Dermis microvascular lymphatic vessel endothelial cell (primary cell): ENCODE measurements at places on chromosomes 11 and 22.

DNA sequence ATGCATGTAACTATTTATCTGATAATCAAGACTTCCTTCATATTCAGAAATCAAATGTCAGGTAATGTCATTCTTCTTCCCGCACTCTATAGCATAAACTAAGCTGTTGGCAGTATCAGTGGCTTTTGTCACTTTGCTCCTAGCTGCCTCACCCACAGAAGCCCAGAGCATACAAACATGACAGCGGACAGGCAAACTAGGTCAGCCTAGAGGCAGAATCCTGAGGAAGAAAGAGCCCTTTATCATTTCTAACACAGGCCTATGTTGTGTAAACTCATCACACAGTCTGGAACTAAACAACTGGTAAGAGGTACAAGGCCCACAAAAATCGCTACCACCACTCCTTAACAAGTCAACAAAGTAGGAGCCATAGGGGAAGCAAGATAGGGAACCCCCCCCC is 21.0 kb downstream of the GUCY1A2 start:
- DNase-seq, result no peak

- no peak for DNase-seq
Observed at GRCh38 chr11:104699981-104700380, 198.3 kb downstream of the CASP12 start.

DNA sequence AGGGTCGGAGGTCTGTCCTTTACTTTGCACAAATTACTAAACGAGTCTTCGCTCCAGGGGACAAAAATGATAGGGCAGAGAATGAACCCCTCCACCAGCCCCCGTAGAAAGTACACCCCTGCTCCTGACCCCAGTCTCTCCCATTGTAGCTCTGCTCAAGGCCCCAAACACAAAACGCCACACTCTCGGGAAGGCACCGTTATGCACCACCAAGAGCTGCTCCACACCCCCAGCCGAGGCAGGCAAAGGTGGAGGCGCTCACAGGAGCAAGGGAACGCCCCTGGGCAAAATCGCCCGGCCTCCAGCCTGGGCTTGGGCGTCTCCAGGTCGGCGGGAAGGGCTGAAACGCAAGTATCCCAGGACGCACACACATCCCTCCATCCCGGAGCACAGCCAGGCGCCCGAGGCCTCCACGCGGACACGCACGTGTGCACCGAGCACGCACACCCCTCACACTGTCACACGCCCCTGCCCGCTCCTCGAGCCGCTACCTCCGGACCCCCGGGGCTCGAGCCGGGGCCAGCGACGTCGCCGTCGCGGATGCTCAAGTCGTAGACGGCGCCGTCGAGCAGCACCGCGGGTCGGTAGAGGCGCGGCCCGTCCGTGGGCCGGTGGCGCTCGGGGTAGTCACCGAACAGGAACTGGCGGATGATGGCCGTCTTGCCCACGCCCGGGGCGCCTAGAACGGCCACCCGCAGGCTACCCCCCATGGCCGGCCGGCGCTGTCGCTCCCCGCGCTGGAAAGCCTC is 786 bp downstream of the RASL10A start:
- no peak for DNase-seq

DNA sequence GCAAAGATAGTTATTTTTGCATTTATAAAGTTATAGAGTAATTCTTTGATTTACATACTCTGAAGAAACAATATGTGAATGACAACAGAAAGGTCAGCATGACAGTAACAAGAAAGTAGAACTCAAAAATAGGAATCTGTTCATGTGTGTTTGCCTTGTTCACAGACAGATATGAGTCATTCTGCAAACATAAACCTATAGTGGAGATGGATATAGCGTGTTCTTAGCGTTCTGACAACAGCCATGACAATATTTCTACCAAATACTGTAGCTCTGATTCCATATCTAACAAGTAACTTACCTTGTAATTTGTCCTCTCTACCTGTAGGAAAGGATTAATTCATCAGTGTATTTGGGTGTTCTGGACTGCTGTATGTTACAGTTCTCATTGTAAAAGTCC is 208.5 kb upstream of the MTMR2 start:
- no peak for DNase-seq

DNA sequence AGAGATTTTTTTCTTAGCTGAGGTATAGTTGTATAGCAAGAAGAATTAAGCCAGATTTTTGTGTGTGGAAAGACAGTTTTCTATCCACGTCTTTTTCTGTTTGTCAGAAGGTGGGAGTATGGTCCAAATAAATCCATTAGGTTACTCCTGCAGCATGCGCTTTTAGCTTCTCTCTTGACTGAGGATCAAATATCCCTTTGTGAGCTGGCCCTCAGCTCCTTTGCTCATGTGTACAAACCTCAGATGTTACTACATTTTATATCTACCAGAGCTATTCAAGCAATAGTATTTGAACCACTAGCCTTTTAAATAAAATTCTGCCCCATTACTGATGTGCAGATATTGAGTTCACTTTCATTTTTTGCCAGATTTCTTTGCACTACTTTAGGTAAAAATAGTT is 8.8 kb upstream of the SIDT2 start:
- no peak for DNase-seq

DNA sequence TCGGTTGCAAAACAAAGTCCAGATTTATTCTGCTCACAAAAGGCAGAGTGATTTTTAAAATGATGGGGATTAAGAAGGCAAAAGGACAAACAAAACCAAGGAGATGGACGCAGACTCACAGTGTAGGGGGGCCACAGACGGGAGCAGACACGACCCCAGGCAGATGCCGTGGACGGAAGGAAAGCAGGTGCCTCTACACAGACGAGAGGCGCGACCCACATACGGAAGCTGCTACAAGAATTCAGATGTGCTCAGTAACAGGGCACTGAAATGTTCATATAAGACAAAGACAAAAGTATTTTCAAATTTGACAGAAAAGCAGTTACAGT is 148.9 kb downstream of the BRD1 start:
- no peak for DNase-seq

- no peak for DNase-seq
Observed at GRCh38 chr22:50361688-50362087, 18.6 kb downstream of the PPP6R2 start.

- peak; percentile 44 for DNase-seq
Observed at GRCh38 chr11:118530180-118530682, 761 bp upstream of the TMEM25 start.

GRCh38 chr22:35561796-35562526 is 21.3 kb downstream of the RASD2 start:
- no peak for DNase-seq

DNA sequence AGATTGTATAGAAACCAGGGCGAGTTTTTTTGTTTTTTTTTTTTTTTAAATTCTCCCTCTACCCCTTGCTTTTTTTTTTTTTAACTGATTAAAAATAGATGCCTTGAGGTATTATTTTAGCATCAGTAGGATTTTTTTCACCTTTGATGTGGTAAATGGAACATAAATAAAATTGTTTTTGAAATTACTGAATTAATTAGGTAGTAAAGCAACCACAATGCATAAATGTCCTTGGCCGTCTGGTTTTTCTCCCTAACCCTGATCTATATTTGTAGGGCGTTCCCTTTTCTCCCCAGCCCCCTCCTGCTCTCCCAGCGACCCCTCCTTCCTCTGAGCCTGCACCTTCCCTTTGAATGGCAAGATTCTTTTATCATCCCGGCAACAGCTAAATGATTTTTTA is 107.8 kb downstream of the ZBTB16 start:
- DNase-seq, result no peak

- DNase-seq, result no peak
Observed at GRCh38 chr11:104798789-104799188, 99.5 kb downstream of the CASP12 start.

DNA sequence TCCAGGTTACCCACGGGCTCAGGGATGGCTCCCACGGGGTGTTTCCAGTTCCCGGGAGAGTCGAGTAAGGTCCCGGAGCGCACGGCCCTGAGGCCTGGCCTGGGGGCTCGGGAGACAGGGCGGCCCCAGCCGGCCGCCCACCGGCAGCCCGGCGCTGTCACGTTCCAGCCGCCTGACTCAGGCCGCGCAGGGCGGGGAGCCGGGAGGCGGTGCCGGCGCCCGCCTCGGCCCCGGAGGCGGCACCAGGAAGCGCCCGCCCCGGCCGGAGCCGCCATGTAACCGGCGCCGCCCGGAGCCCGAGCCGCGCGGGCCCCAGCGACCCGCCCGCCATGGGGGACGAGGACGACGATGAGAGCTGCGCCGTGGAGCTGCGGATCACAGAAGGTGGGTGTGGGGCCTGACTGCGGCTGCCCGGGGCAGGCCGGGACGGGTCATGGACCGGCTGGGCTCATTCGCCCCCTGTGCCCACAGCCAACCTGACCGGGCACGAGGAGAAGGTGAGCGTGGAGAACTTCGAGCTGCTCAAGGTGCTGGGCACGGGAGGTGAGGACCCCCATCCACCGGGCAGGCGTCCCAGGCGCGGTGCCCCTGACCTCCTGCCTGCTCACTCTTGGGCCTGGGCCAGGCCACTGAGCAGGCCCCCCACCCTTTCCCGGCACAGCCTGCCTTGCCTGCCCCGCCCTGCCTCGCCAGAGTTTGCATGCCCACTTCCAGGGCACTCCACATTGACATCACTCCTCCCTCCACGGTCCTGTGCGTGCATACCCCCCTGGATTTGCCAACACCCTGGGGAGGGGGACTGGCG is at the start of gene RPS6KA4:
RPS6KA4 (plus strand) TSS at position 256 of the 805 bp plus-strand sequence; CDS start at position 330, 74 bp downstream.
- DNase-seq, result no peak

DNA sequence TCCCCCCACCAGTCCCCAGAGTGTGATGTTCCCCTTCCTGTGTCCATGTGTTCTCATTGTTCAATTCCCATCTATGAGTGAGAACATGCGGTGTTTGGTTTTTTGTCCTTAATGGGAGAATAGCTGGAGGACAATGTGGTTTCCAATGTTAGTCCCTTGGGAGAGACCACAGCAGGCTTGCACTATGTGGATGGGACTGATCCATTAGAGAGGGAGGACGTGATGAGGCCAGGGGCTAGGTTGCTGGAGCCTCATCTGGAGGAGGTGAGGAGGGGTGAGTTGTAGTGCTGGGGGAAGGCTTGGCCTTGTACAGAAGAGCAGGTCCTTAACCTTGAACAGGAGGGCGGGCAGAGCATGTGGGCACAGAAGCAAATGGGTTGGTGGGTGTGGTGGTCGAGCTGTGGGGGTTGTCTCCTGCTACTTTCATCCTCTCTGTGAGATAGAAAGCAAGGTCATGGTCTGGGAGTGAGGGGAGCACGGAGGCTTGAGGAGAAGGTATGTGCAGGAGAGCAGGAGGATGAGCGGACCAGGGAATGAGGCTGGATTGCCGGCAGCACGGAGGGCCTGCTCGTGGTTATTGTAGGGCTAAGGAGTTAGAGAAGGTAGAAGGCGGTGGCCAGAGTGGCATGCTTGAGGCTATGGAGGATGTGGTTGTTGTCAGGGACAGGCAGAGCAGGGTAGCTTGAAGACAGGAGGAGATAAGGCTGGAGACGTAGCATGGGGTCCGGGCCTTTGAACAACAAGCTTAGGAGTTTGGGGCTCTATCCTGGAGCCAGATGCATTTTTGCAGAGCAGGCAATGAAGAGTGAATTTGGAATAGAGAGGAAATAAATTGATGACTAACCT is 11.2 kb upstream of the SREBF2 start:
- DNase-seq, result no peak

- DNase-seq, result peak; percentile 29
Observed at GRCh38 chr11:30454111-30454510, 131.2 kb downstream of the ARL14EP start.

- DNase-seq, result no peak
Observed at GRCh38 chr11:28963187-28963586, 855.0 kb downstream of the METTL15 start.

- DNase-seq, result peak; percentile 97
Observed at GRCh38 chr22:42079319-42080251, at the start of gene SMDT1. Gene SMDT1 (plus strand): TSS chr22:42079700. CDS start chr22:42079769, 69 bp downstream.

DNA sequence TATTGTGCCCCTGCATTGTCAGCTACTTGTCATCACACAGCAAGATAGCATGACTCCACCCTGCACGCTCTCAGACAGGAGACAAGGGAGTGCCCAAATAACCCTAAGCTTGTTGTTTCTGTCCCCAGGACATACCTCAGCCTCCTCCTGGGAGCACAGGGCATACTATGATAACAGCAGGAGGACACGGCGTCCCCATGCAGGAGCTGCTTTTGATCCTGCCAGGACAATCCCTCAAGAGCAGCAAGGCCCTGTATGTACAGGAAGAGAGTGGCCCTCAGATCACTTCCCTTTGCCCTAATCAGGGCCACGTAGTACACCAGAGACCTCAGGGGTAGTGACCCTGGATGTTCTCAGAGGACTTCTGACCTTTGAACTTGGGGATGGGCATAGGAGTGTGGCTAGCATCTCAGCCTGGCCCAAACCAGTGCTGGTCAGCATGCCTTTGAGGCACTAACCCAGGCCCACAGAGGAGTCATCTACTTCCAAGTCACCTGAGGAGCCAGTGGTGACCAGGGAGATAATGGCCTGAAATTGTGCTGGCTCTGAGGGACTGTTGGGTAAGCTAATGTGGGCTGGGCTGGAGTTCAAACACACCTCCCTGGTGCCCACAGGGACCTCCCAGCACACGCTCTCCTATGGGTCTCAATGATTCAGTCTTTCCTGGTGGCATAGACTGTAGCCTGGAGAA is 9.2 kb downstream of the APOA4 start:
- no peak for DNase-seq

DNA sequence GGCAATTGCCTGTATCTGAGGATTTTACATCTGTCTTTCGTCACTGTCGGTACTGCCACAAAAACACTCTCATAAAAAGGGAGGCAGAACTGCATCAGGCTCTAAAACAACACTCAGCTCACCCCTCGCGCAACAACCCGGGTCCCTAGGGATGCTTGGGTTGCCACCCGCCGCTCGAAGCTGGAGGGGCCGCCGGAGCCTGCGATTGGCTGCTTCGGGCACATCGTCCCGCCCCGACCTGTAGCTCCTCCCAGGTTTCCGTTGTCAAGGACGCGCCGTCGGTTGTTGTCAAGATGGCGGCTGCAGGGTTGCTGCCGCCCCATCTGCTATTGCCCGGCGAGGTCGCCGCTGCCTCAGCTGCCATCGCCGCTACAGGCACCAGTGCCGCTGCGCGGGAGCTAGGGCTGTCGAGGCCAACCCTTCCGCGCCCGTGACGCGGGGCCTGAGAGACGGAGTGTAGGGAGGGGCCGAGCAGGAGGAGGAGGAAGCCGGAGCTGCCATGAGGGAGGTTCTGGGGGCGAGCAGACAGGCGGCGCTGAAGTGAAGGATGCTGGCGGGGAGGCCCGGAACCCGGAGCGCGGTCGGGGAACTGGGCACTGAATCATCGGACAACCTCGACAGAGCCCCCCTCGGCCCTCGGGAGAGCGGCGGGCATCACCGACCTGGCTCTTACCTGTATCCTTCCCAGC is at the start of gene CEP126:
CEP126 (plus strand) TSS at position 273 of the 689 bp plus-strand sequence; CDS start at position 548, 275 bp downstream.
- peak; percentile 80 for DNase-seq
